HTR-8/SVneo (cell line): ENCODE measurements at places on chromosomes 2 and 18.

GRCh38 chr18:68498185-68498584 is 216.7 kb downstream of the TMX3 start:
- no peak for DNase-seq

DNA sequence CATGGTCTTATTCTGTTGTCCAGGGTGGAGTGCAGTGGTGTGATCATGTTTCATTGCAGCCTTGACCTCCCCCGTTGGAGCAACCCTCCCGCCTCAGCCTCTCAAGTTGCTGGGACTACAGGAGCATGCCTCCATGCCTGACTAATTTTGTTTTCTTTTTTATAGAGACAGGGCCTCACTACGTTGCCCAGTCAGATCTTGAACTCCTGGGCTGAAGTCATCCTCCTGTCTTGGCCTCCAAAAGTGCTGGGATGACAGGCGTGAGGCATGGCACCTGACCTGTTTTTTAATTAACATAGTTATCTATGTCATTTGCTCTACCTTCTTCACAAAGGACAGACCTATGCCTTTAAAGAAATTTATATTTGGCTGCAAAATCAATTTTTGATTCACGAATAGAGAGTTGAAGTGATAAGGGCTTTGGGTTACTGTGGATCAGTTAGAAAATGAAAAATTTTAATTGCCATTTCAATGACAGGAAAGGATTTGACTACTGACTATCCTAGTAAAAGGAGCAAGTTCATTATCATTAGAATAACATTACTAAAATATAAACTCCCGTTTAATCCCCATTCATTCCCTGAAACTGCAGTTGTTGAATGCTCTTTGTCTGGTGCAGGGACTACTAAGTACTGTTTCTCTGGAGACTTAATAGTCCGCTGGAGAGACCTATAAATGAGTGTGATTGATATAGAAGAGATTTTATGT is 3.7 kb downstream of the RNF138 start:
- DNase-seq: no peak

DNA sequence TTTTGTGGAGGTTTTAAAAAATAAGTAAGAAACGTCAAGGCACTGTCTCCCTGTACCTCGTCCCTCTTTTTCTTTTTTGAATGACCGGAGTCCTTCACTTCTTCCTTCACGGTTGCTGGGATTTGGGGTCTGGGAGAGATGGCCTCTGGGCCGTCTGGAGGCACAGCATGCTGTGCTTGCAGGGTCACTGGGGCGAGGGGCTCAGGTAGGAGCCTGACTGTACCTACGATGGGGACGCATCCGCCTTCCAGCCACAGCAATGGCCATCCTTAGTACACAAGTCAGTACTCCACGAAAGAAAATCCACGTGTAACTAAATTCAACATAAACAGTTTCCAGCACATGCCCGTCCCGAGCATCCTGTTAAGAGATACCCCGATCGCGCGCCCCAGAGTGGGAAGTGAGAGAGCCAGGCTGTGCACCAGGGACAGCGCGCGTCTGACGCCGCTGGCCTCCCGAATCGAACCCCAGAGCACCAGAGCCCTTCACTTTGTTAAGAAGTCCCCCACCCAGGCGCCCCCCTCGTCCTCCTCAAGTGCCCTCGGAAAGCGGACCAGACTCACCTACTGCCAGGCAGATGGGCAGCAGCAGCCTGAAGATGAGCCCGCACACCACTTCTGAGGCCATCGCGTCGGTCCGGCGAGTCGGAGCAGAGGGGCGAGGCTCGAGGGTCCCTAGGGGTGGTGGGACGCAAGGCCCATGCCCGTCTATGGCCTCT is 1.2 kb downstream of the PIEZO2 start:
- no peak for DNase-seq

DNA sequence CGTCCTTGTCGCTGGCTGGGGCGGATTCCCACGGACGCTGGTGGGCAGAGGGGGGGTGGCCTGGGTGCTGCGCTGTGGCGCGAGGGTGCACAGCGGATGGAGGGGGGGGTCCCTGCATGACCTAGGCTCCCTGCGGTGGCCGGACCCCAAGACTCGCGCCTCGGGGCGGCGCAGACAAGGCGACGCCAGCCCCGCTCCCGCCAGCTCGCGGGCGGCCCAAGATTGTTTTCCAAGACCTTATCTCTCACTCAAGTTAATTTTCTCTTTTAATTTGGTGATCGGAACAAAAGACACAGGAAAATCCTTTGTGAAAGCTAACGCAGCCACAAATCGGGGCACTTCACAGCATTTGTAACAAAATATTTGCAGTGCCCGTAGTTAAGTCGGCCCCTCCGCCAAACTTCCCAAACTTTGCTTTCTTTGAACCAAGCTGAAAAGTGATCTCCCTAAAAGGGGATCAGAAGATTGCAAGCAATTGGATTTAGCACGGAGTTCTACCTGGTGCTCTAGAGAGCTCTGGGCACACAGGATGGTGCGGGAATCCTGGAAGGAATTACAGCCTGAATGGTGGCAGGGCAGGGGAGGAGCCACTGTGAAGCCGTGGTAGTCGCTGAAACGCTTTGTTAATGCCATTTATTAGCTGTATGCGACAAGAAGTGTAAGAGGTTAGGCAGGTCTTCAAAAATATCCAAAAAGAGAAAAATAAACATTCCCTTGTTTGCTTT is 4.8 kb upstream of the ID2 start:
- DNase-seq: no peak

- no peak for DNase-seq
Observed at GRCh38 chr2:32783933-32784332, 156.1 kb downstream of the TTC27 start.

DNA sequence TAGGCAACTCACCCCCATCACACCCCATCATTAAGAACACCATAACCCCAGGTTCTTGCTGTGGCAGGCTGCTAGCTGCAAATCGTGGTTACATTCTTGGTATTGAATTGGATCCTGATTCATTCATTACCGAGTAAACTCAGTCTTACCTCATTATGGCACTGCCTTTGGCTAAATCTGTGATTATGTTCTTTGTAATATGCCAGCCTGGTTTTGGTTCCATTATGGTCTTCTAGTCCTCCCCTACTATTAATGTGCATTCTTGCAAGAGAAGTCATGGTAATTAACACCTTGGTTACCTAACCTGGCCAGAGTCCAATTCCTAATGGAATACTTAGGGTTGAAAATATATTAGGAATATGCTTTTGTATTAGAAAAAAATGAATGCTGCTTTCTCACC is 258.9 kb upstream of the APCDD1 start:
- no peak for DNase-seq

DNA sequence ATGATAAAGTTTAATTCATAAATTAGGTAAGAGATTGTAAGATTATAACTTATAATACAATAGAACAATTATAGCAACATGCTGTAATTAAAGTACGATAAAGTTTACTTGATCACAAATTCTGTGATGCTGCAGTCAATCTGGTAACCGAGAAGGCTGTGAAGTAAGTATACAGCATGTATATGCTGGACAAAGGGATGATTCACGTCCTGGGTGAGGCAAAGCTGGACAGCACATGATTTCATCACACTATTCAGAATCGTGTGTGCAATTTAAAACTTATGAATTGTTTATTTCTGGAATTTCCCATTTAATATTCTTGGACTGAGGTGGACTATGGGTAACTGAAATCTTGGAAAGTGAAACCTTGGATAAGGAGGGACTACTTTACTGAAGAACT is 522.2 kb upstream of the CNTNAP5 start:
- no peak for DNase-seq

DNA sequence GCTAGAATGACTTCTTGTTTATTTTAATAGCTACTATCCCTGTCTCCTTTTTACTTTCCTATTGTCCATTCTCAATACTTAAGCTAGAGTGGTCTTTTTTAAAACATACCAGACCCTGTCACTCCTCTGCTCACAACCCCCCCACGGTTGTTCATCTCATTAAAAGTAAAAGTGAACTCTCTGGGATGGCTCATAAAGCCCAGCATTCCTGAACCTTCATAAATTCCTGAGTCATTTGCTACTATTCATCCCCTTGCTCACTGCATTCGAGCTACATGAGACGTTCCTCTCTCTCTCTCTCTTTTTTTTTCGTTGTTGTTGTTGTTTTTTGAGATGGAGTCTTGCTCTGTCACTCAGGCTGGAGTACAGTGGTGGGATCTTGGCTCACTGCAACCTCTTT is 148.7 kb upstream of the DSEL start:
- DNase-seq: peak; percentile 4

GRCh38 chr18:31206071-31206470 is 43.4 kb upstream of the DSC1 start:
- no peak for DNase-seq

DNA sequence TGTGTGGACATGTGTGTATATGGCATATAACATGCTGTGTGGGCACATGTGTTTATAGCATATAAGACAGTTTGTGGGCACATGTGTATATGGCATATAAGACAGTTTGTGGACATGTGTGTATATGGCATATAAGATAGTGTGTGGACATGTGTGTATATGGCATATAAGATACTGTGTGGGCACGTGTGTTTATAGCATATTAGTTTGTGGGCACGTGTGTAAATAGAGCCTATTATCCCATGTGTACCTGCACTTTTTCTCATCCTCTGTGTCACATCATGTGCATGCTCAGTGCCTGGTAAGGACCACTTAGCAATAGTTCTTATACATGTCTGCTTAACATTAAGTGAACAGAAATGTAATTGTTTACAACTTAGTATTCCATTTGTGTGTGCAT is 45.2 kb downstream of the TPO start:
- DNase-seq: no peak

- DNase-seq: no peak
Observed at GRCh38 chr2:105432749-105433148, 33.9 kb upstream of the FHL2 start.

GRCh38 chr2:78718024-78718423 is 307.5 kb upstream of the REG3G start:
- no peak for DNase-seq

- no peak for DNase-seq
Observed at GRCh38 chr2:11433822-11434221, 32.1 kb downstream of the E2F6 start.

GRCh38 chr2:234146087-234146826 is 95.8 kb downstream of the SPP2 start:
- peak; percentile 79 for DNase-seq

DNA sequence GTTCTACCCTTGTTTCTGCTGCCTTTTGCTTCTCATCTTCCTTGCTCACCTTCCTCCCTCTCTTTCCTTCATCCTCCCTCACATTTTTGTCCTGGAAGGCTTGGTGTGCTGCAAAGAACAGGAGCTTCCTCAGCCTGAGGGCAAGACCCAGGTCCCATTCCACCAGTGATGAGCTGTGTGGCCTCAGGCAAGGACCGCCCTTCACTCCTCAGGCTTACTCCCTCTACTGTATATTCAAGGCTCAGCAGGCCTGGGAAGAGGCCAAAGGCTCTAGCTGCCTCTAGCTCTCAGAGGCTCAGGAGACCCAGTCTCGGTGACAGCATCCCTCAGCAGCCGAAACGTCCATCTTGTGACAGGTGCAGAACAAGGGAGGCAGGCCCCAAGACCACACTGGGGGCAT is 97.5 kb downstream of the MRO start:
- DNase-seq: no peak

- no peak for DNase-seq
Observed at GRCh38 chr2:72991980-72992733, 74.8 kb downstream of the EMX1 start.

- DNase-seq: no peak
Observed at GRCh38 chr2:119276864-119277263, 53.2 kb downstream of the STEAP3 start.

DNA sequence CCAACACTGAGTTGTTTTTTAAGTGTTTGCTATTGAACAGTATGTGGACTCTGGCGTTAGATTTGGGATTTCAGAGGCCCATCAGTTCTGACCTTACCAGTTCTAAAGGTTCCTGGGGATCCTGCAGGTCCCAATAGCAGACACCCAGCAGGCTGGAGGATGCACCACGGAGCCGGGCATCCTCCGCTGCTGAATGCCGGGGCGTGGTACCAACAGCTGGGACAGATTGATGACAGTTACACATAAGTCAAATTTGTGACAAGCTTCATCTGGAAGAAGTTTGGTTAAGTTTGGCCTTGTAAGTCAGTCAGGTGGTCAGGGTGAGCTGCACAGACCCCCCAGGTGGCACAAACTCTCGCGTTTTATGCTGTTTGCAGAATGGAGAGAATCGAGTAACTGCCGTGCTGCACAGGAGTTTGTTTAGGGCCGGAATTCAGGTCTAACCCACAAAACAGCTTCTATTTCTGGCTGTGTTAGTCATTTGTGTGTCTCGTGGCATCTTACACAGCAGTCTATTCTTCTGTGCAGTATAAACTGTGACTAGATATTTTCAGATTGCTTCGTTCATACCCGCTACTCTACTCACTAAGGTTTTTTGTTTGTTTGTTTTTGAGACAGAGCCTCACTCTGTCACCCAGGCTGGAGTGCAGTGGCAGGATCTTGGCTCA is 19.2 kb downstream of the CTDP1 start:
- no peak for DNase-seq
